ENCODE measurements at places on chromosomes 5 and 9.

DNA sequence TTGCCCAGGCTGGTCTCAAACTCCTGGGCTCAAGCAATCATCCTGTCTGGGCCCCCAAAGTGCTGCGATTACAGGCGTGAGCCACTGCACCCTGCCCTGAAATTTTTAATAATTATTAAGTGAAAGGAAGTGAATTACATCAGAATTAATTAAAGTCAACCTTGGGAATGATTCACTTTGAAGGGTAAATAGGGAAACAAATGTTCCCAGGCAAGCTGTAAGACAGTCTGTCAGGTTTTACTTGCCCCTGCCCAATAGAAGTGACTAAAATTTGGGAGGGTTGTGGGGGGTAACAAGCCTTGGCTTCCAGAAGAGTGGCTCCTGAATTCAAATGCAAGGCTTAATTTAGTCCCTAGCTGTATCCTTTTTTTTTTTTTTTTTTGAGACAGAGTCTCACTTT, 1.3 kb upstream of the LIX1 start:
- no peak for DNase-seq

- no peak for DNase-seq
These were observed 66.0 kb upstream of the KLF9 start for GRCh38 chr9:70480405-70480980.

- DNase-seq, result peak; percentile 79
These were observed 14.0 kb upstream of the TCF7 start for GRCh38 chr5:134100283-134101091.

DNA sequence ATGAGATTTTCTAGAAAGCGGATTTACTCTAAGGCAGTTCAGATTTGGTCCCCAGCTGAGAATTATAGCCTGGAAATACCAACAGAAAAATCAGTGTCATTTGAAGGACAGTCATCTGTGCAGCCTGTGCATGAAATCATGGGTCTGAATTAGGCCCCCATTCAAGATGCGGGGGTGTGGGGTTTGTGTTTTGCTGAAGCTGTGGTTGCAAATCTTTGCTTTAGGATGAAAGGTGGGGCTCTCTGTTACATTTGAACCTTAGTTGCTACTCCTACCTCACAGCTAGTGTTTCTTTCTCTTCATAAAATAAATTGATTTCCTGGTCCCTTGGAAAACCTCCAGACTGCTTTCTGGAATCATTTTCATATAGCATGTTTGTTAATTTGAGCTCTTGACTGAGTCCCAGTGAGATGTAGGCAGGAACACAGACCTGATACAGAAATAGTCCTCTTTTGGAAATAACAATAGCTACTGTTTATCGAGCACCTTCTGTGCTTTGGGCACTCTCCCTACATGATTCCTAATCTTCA, 4.8 kb upstream of the ABL1 start:
- DNase-seq, result no peak

- DNase-seq, result no peak
These were observed 23.0 kb downstream of the ABL1 start for GRCh38 chr9:130857864-130858738.

GRCh38 chr5:118791926-118792734, 196.2 kb downstream of the DTWD2 start:
- no peak for DNase-seq

- DNase-seq, result no peak
These were observed 115.1 kb upstream of the TSLP start for GRCh38 chr5:110956280-110956912.

DNA sequence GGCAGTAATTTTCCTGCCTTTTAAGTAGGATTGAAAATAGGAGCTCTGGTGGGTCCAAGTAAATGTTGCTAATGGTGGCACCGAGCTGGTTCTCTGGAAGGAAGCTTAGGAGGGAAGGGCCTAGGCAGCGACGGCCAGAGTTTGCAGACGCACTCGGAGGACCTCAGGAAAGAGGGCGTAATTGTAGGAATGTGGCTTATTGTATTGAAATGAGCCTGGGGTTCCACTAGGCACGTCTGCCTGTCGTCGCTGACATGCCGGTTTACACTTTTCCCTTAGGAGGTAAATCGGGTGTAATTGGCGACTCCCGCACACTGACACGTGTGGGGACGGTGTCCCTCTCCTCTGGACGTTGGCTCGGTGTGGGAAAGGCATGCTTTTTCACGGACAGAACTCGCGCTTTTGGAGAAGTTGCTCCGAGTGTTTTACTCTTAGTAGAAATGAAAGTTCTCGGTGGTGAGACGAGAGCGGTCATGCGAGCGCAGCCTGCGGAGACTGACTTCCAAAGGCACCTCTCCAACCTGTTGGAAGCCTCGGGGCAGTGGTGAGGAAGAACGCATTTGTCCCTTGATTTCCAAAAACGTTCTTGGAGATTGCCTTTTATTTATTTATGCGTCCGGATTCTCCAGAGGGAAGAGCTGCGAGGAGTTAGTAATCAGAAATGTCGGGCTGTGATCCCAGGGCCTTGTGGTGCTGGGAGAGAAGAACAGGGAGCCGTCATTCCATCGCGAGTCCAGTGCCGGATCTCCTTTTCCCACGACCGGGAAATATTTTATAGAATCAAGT, 1.3 kb downstream of the NR4A3 start:
- DNase-seq, result peak; percentile 32

- no peak for DNase-seq
These were observed 19.3 kb upstream of the GRAMD2B start for GRCh38 chr5:126403876-126404275.

GRCh38 chr9:6965566-6965965, 207.8 kb downstream of the KDM4C start:
- no peak for DNase-seq

DNA sequence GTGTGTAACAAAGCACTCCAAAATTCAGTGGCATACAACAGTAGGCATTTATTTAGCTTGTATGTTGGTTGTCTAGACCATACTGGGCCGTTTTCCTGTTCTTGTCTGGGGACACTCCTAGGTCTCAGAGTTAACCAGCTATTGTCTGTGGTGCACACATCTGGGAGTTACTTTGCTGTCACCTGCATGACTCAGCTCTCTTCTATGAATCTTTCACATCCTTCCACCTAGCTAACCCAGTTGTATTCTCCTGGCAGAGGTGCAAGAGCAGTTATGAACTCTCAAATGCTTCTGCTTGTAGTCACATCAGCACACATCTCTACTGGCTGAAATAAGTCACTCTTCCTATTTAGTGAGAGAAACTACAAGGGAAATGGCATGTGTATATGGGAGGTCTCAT, 138.1 kb downstream of the BAAT start:
- no peak for DNase-seq

DNA sequence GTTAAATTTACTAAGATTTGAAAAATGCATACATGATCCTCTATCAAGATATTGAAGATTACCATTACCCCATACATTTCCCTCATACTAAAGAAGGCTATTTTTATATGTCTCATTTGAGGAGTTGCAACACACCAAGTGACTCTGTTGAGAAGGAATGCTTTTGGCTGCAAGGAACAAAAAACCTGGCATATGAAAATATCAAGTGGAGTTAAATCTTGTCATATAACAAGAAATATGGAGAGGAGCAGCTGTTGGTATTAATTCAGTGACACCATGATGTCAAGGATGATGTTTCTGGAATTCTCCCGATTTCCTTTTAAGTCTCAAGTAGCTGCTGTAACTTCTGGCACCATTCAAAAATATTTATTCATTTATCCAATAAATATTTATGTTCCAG, 193.8 kb downstream of the CSNK1G3 start:
- no peak for DNase-seq

- DNase-seq, result no peak
These were observed 1652.4 kb upstream of the ACO1 start for GRCh38 chr9:30732060-30732459.

- no peak for DNase-seq
These were observed 46.1 kb upstream of the CLPTM1L start for GRCh38 chr5:1390861-1391600.

- no peak for DNase-seq
These were observed 48.1 kb downstream of the GALNT12 start for GRCh38 chr9:98855592-98855991.

DNA sequence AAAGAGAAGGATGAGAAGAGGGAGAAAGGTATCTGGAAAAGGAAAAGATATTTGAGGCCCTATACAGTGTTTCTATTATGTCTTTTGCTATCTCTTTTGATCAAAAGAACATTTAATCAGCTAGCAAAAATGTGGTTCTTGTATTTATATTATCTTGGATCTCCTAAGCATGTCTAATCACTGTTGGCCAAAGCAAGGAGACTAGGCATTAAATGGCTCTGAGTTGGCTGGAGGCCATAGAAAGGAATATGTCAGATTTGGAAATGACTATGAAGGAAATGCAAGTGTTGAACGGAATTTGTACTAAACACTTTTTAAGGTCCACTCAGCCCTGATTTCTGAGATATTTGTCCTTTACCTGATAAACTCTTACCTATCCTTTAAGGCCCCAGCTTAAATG, 22.4 kb upstream of the THG1L start:
- DNase-seq, result no peak

DNA sequence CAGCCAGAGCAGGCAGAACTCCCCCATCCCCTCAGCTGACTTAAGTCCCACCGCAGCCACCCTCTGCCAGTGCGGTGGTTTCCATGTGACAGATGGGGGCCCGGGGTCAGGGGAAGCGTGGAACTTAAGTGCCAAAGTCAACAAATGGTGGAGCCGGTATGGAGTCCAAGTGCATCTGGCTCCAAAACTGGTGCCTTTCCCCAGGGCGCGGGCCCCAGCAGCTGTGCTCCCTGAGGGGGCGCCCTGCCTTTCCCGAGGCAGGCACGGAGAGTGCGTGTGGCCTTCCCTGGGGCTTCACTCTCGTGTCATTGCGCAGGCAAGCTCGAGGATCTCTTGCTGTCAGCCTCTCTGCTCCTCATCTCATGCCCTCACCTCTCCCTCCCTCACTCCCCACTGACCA, 33.8 kb downstream of the SLC46A2 start:
- DNase-seq, result no peak

DNA sequence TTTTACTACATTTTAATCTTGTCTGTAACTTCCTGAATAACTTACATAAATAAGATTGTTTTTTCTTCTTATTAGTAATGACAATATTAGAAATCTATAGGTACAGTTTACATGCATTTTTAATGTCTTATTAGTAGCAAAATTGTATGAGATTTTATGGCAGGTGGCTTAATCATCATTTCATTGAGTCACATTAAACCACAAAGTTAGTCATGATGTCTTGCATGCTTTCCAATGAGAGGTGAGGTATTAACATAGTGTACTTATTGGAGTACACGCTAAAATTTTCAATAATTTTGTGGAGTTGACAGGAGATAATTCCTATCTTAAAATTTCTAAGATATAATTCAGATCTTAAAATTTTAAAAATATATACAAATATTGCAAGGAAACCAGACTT, 989.6 kb upstream of the ARRDC3 start:
- no peak for DNase-seq

DNA sequence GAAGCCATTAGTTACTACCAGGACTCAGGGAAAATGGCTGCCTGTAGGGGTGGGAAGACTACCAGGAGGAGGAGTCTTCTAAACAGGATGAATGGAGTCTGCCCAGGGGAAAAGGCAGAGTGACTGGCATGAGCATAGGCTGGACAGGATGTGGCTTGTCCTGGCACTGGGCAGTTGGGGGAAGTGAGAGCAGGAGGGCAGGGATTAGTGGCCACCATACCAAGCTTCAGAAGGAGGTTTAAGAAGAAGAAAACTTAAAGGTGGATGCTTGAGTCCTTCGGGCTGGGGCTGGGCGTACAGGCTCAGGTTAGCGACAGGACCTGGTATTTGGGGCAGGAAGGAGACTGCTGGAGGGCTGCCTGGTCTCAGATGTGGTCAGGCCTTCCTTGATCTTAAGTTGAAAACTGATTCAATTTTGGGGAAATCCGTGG, 5.0 kb upstream of the NSD1 start:
- DNase-seq, result no peak

GRCh38 chr5:32551865-32552264, 33.5 kb upstream of the SUB1 start:
- no peak for DNase-seq

- no peak for DNase-seq
These were observed 11.1 kb downstream of the CNTFR start for GRCh38 chr9:34578241-34579103.

- no peak for DNase-seq
These were observed 102.4 kb upstream of the RFX3 start for GRCh38 chr9:3628239-3628638.

- DNase-seq, result no peak
These were observed 20.5 kb downstream of the ANKH start for GRCh38 chr5:14851050-14851419.

- DNase-seq, result no peak
These were observed 13.6 kb downstream of the NIPAL4 start for GRCh38 chr5:157473383-157474320.

- DNase-seq, result no peak
These were observed 182.0 kb upstream of the MPDZ start for GRCh38 chr9:13461414-13461991.

DNA sequence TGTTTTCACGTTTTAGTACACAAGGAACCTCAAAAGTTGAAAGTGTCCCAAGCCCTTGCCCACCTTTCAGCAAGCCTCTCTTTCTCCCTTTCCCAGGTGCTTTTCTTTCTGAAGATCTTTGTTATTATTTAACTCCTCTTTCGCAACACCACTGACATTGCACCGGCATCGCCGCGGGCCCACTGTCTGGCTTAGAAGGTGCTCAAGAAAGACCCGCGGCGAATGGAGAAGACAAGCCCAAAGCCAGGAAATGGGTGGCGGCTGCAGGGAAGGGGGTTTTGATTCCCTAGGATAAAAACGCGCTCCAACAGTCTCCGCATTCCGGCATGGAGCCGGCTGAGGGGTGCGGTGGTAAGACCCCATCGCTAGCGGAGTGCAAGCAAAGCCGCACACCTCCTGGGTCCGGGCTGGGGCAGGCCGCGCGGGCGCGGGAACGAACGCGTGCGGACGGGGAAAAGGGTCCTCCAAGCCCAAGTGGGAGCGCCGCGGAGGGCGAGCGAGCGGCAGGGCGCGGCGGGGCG, 404 bp upstream of the AFAP1L1 start:
- DNase-seq, result no peak

GRCh38 chr5:9514968-9515367, 30.9 kb downstream of the SEMA5A start:
- DNase-seq, result no peak

GRCh38 chr5:170493028-170493820, 10.6 kb upstream of the KCNIP1 start:
- DNase-seq, result no peak

- no peak for DNase-seq
These were observed 11.5 kb upstream of the CPLX2 start for GRCh38 chr5:175859916-175860315.

GRCh38 chr9:100589582-100589981, 11.7 kb downstream of the CAVIN4 start:
- DNase-seq, result no peak

GRCh38 chr9:112535811-112536210, 49.2 kb downstream of the KIAA1958 start:
- DNase-seq, result no peak

All from immature natural killer cell (primary cell).